DMS 273 treated with DMSO at 0.1 percent for 48 hours (cell line): ENCODE measurements at places on chromosomes 6 and 20.

- no peak for DNase-seq
Measured at GRCh38 chr20:16209357-16209756, 363.9 kb downstream of the KIF16B start.

- DNase-seq = no peak
Measured at GRCh38 chr6:43838276-43839036, 68.4 kb downstream of the VEGFA start.

DNA sequence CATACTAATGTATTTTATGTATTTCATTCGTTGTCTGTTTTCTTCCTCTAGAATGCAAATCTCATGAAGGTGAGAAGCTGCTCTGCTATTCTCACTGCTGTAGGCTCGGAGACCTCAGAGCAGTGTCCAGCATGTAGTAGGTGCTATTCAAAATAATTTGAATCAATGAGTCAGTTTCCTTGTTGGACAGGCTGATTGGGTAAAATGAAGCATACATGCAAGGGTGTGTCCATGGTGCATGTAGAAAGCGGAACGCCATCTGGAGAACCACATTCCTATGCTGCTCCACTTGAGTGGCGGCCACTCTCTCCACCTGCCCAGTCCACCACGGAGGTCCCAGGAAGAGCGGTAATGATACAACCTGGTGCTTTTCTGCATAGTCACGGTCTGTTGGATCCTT is 412.1 kb downstream of the QKI start:
- DNase-seq = no peak

DNA sequence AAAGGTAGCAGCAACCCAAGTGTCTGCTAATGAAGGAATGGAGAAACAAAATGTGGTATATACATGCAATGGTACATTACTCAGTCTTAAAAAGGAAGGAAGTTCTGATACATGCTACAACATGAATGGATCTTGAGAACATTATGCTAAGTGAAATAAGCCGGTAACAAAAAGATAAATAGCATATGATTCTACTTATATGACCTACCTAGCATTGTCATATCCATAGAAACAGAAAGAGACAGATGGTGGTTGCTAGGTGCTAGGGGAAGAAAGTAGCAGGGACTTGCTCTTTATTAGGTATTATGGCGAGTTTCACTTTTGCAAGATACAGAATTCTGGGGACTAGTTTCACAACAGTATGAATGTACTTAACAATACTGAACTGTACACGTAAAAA is 46.6 kb downstream of the UBR2 start:
- no peak for DNase-seq

GRCh38 chr6:89508755-89509563 is 76.0 kb downstream of the ANKRD6 start:
- no peak for DNase-seq

DNA sequence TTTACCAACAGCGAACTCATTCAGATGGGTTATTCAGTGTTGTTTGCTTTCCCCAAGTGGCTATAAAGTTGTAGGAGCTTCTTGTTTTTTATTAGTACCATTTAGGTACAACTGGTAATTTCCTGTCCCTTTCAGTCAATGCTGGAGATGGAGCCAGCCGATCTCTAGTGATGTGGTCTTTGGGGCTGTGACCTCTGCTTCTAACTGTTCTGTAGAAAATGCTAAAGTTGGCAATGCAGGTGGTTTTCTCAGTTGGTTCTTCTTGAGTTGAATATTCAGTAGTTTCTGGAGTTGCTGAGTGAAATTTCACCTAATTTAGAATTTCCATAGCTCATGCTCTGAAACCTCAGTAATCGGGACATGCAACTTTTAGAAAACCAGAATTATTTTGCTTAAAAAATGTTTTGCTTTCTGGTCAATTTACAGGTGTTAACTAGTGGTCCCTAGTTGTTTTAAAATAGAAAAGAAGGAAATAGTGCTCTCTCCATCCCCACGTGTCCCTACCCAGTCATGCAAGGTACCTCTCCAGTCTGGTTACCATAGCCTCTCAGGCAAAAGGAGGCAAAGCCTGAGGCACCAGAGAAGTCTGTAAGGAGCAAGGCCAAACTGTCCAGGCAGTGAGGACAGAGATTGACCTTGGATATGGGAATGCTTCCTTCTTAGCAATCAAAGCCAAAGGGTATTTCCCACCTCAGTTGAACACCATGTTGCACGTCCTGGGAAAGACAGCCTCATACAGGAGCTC is 27.3 kb upstream of the GABRR1 start:
- no peak for DNase-seq

DNA sequence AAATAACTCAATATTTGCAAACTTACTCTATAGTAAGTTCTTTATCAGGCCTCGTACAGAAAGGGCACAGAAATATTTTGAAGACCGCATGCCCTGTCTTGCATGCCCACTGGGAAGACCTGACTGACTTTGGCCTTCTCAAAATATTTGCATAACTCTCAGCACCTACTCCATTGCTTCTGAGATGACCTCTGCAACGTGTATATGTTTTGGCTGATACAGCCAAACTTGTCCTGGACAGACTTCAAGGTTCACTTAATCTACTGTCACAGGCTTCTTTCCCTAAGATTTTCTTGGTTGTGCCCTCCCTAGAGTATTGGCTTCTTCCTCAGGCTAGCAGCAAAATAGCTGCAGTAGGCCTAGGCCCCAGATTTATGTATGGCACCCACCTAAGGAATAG is 21.5 kb upstream of the SERINC3 start:
- DNase-seq = no peak

- no peak for DNase-seq
Measured at GRCh38 chr6:36926708-36927513, 27.6 kb upstream of the PI16 start.

DNA sequence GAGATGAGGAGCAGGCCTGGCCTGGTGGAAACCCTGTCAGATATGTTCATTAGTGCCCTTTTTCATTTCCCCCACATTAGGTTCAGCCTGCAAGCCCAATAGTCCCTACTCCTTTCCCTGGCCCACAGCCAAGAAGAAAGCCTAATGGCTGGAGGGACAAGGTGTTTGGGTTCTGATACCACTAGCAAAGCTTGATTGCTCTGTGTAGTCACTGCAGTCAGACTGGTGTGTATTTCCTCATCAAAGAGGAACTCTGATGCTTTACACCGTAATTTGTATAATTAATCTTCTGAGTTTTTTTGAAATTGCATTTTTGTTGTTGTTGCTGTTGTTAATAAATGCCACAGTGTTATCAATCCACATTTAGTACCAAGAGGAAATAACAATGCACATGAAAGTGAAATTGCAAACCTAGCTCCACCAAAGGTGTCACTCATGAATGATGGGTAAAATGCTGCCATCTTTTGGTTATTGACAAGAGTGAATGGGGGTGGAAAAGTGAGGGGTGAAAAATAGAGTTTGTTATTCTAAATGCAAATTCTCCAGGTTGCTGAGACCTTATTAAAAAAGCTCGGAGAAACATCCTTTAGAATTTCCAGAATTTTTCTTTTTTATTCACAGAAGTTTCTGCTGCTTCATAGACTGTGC is 320.2 kb upstream of the POU3F2 start:
- DNase-seq = no peak

- no peak for DNase-seq
Measured at GRCh38 chr6:110731196-110731595, 84.1 kb downstream of the CDK19 start.

DNA sequence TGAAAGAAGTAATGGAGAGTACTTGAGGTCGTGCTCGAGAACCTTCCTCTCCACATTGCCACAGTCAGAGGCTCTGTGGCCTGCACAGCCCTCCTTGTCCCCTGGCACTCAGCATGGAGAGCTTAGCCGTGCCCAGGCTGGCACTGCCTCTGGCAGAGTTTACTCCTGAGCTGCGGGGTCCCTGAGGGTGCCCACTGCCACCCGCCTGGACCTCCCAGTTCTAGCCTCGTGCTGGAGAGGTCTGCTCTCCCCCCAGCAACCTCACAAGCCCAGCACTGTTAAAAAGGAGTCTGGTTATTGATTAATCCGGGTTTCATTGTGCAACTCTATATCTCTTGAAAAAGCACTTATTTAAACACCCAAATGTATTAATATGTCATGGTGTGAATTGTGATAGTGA is 226.8 kb downstream of the TMEM242 start:
- DNase-seq = no peak

GRCh38 chr20:48411245-48411644 is 416.6 kb downstream of the PREX1 start:
- DNase-seq = no peak

DNA sequence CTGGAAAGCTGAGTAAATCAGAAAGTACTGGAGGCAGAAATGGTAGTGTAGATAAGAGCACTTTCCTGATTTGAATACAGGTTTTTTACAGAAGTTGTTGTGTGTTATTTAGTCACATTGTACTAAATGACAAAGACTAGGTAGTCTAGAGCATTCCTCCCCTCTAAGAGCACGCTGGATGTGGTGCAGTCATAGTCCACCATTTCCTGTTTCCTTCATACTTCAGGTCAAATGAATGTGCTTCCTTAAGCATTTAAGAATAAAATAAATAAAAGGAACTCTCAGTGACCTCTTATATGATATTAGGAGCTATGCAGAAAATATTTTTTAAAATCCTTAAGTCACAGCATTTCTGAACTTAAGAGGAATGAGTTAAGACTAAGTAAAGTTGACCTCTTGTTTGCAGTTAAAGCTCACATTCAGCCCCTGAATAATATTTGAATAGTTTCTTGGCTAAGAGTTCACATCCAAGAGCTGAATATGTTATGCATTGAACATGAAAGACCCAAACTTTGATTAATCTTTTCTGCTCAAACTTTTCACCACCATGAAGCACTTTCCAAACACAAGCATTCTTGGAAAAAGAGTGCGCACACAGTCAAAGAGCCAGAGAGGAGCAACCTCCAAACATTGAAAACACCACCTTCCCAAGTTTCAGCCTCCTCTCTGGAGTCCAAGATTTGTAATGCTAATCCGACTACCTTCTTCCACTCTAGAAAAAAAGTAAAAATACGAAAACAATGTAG is 53.4 kb upstream of the TMEM30A start:
- no peak for DNase-seq

DNA sequence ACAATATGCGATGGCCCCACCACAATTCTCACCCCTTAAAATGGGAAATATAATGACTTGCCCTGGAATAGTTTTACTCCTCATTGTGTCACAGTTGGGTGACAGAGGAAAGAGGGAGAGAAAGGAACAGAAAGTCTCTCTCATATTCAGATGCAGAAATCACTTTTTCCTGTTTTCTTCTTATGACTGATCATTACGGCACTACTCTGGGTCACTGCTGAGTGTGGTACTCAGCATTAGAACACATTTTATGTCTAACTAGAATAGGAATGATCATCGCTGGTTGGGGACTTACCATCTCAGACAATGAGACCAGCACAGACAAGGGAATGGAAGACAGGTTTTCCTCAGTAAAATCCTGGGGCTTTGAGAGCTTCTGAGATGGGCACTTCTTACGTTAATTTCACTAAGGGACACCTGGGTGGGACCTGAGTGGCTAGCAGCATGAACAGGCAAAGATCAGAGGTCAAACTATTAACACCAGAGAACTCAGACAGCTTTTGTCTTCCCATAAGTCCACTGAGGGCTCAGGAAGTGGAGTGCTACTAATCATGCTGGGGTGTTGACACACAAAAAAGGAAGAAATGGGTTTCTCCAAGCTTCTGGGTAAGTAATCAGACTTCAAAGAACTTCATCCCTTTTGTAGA is 54.9 kb upstream of the ARHGAP18 start:
- no peak for DNase-seq

GRCh38 chr20:46261456-46262253 is 46.6 kb downstream of the CDH22 start:
- no peak for DNase-seq

- DNase-seq = no peak
Measured at GRCh38 chr6:90106449-90106848, 190.2 kb downstream of the BACH2 start.

DNA sequence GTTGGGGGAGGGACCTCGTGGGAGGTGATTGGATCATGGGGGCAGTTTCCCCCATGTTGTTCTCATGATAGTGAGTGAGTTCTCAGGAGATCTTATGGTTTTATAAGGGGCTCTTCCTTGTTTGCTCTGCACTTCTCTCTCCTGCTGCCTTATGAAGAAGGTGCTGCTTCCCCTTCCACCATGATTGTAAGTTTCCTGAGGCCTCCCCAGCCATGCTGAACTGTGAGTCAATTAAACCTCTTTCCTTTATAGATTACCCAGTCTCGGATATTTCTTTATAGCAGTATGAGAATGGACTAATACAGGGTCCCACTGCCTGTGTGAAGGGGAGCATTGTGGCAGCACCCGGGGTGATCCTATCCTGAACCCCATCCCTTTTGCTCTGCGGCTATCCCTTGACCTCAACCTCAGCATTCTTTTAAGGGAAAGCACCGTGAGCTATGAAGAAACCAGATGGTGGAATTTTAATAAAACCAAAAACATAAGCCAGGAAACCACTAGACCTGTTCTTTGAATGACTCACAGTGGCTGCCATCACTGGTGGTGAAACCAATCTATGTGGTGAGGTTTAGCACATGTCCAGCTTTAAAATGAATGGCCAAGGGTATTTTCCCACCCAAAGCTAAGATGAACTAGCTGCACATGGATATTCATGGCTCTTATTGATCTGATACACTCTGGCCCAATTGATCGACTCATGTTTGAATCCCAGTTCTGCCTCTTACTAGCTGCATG is 62.2 kb downstream of the ZDHHC14 start:
- DNase-seq = no peak

DNA sequence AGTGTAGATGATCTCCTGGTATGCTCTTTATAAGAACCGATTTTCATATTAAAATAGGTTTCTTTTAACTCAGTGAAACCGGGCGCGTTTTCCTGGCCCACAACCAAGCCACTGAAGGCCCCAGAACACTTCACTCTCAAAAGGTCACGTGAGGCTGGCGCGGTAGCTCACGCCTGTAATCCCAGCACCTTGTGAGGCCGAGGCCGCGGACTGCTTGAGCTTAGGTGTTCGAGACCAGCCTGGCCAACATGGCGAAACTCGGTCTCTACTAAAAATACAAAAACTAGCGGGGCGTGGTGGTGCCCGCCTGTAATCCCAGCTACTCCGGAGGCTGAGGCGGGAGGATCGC is 402 bp upstream of the TAF8 start:
- no peak for DNase-seq

GRCh38 chr20:31666258-31667042 is 28.7 kb downstream of the COX4I2 start:
- DNase-seq = no peak

DNA sequence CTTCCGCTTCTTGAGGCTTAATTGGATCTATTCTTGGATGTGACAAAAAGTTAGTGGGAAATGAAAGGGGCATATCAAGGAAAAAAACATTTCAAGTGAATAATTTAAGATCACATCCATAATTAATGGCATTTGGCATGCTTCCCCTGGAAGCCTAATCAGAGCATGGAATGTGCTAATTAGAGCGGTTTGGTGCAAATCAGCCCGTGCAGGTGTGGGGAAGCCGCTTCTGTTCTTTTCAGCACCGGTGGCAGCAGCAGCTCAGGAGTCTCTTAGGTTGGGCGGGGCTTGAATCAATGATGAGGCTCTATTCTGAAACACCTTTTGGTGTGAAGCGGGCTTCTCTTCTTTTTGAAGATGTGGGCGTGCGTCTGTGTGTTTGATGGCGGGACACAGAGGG is 301.2 kb downstream of the LRFN2 start:
- DNase-seq = no peak

- no peak for DNase-seq
Measured at GRCh38 chr20:5072756-5073659, 46.8 kb downstream of the PCNA start.
